Lower lobe of right lung (tissue), 2 donors: ENCODE measurements at places on chromosomes 5 and 9. TPM values are rescaled to one million over a fixed set of nuclear protein-coding genes. Genes with fewer than 3 reads are reported as not detected.

The TMEM232 gene
- 11.4 TPM for total RNA-seq

The PCDHA3 gene
- total RNA-seq, result 0.77 TPM

The NAA35 gene
- 20.3 TPM for total RNA-seq

The CCNB1 gene
- total RNA-seq, result 4.4 TPM

The C5orf58 gene
- total RNA-seq, result not detected

The DMRTA1 gene
- total RNA-seq, result 1.7 TPM

The HRH2 gene
- 9.6 TPM for total RNA-seq

The TRIM7 gene
- total RNA-seq, result 4.3 TPM

The PRLR gene
- total RNA-seq, result 3.2 TPM

The SURF6 gene
- total RNA-seq, result 15.2 TPM

The GLIPR2 gene
- total RNA-seq, result 108 TPM

The ARAP3 gene
- 35.2 TPM for total RNA-seq

The PLAC8L1 gene
- total RNA-seq, result not detected

The CLINT1 gene
- 79.2 TPM for total RNA-seq

The SLC34A3 gene
- total RNA-seq, result not detected

The GPRIN1 gene
- total RNA-seq, result 1.4 TPM

The PTGDS gene
- total RNA-seq, result 225 TPM

The DEPDC1B gene
- 0.30 TPM for total RNA-seq

The TMEM38B gene
- 10.9 TPM for total RNA-seq

The MYORG gene
- 4.8 TPM for total RNA-seq

The WNT8A gene
- not detected for total RNA-seq

The CENPK gene
- 2.9 TPM for total RNA-seq
